ENCODE measurements at places on chromosomes 7 and 10. TPM values are rescaled to one million over a fixed set of nuclear protein-coding genes. Genes with fewer than 3 reads are reported as not detected.

GRCh38 chr10:124271676-124272075 is 147.0 kb downstream of the OAT start:
- DNase-seq: no peak

DNA sequence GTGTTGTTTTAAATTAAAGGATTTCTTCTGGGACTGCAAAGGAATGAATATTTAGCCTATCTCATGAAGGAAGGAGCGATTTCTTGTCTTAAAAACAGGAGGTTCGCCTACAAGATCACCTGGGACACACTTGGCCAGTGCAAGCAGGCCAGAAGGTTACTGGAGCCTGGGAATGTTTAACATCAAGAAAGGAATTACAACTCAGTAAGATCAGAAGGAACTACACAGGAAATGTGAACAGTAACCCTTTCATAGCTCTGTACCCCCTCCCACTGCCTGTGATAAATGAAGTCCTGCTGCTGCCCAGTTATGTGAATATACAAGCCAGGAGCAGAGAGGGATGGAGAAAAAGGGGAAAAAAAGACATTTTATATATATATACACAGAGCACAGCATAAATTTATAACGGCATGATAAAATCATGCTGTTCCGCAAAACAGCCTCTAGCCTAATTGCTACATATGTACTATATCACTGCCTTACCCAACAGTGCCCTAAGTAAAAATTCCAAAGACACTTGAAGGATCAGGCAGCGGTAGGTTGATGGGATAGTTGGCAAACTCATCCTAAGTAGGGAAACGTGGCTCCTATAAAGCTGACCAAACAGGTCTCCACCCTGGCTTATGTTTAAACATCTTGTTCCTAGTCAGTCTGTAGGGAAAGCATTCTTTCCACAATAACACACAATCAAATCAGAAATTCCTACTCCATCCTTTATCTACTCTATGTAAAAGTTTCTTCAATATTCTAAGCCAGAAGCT is 63.8 kb downstream of the ZNF438 start:
- DNase-seq: no peak

DNA sequence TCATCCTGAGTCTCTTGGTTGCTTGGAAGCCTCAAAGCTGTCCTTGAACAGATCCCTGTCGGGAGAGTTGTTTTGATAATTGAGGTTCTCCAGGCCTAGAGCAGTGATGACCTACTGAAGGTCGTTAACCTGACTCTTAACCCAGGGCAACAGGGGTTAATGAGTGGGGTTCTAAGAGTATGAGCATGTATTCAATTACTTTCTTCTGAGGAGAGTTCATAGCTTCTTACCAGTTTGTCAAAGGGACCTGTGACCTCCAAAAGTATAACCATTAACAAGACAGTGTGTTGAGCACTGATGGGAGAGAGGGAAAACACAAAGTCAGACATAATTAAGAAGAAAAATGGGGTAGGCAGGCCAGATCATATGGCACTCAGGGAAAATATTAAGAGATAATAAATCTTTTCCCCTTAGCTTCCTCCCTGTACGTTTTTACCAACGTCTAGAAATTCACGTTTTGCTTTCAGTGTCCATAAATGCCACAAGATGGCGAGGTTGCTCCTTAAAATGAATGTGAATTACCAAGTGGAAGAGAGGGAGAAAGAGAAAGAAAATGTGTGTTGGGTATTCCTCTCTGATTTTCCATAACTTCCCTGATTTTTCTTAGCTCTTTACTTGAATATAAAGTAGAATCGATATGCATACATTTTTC is 97.6 kb downstream of the SUGCT start:
- DNase-seq: no peak

Gene LHFPL3
- not detected for total RNA-seq

DNA sequence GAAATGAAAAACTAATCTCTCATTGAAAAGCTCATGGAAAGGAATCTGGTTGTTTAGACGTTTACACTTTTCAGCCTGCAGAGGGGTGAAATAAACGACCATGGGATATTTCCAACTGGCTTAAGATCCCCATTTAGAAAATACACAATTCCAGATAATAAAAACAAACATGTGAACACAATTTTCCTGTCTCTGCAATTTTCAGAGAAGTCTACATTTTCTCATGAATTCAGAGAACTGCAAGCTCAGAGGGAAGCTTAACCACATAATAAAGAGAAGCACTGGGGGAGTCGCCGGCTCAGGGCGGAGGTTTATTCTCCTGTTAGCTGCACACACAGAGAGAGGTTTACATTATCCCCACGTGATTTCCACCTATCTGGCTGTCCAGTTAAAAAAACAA is 215.2 kb downstream of the FANK1 start:
- no peak for DNase-seq

Gene RAB19
- not detected for total RNA-seq

GRCh38 chr7:63117-63480 is 129.3 kb upstream of the FAM20C start:
- DNase-seq: peak; percentile 52

- no peak for DNase-seq
Observed at GRCh38 chr7:30764030-30764975, 6.9 kb upstream of the MINDY4 start.

GRCh38 chr7:152180587-152180986 is 155.1 kb downstream of the GALNT11 start:
- no peak for DNase-seq

Gene BAMBI
- total RNA-seq: 8.7 TPM

Gene INSIG1
- 198 TPM for total RNA-seq

DNA sequence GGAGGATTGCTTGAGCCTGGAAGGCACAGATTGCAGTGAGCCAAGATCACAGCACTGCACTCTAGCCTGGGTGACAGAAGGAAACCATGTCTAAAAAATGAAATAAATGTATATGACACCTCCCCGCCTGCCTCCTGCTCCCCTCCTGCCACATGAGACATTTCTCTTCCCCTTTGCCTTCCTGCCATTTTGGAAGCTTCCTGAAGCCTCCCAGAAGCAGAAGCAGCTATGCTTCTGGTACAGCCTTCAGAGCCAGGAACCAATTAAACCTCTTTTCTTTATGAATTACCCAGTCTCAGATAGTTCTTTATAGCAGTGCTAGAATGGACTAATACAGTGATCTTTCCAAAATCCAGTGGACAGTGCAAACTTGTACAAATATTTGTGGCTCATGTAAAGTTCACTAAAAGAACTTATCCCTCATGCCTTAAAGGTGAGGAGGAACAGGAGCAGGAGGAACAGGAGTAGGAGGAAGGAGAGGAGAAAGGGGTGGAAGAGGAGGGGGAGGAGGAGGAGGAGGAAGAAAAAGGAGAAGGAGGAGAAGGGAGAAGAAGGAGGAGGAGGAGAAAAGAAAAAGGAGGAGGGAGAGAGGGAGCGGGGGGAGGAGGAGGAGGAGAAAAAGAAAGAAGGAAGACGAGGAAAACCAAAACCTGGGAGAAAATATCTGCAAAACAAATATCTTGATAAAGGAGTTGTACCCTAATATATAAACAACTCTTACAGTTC is 2.8 kb upstream of the ABI1 start:
- DNase-seq: no peak

- DNase-seq: no peak
Observed at GRCh38 chr7:296373-296945, 6.5 kb downstream of the FOXL3 start.

DNA sequence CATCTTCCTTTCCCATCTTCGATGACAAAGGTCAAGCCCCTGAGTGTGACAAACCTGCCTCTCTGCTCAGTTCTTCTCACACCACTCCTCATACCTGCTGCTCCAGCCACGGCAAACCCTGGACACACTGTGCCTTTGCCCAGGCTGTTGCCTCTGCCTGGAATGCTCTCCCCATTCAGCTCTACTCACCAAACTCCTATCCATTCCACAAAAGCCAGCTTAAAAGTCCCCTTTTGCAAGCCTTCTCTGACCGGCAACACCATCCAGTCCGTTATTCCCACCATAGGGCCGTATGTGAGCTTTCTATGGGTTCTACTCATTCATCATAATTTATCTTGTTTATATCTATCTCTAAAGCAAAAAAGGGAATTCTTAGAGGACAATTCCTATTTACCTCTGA is 15.2 kb downstream of the GFRA1 start:
- no peak for DNase-seq

- DNase-seq: peak; percentile 7
Observed at GRCh38 chr10:42979721-42980467, 97.0 kb upstream of the RET start.

Data from right lobe of liver (tissue), 6 donors.